ENCODE measurements at places on chromosomes 6 and 20.
A peak's percentile ranks its signal among the peaks of the same experiment; 100 is the strongest.

DNA sequence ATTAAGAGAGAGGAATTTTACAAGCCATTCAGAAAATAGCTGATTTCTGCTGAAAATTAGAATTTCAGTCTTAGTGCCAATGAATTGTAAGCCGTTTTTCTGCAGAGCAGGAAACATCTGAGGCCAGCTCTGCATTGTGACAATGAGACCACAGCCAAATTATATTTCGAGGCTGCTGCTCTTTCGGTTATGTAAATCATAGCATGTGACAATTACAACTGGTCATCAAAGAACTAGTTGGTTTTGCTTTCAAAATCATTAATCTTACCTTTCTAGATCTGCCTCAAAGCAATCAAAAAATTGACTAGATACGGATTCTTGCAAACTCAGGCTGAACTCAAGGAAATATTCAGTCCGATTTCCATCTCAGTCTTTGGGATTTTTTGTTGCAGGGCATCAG is 33.4 kb upstream of the INSM1 start:
- DNase-seq, result no peak

DNA sequence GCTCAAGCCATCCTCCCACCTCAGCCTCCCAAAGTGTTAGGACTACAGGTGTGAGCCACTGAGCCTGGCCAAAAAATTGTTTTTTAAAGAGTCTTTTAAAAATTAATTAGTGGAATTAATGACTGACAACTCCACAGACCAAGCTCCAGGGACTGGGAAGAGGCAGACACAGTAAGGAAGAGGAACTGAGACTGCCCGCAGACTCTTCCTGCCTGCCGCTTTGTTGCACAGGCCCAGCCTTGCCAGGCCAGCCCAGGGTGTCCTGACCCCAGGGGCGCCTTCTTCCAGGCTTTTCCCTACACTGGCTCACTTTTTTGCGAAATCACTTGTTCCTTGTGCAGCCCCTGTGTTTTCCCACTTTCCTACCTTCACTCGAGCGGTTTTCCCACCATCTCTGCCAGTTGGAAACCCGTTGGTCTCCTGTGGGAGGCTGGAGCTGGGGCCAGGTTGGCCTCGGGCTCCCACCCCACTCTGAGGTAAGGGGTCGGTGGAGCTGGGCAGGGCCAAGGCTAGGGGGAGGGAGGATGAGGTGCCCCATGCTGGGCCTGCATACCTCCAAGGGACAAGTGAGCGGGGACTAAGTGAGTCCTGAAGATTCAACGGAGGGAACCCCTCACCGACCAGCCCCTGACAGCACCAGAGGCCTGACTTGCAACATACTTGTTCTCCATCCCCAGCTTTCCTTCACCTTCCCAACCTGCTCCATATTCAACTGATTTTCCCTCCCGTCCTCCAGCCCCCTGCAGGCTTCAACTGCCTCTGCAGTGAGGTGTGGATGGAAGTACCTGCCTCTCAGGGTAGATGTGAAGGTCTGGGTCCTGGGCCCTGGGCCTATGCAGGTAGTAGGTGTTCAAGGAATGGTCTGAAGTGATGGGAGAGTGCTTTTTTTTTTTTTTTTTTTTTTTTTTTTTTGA is 23.5 kb upstream of the SMIM29 start:
- no peak for DNase-seq

GRCh38 chr6:159760602-159761057 is 1.2 kb upstream of the ACAT2 start:
- DNase-seq, result no peak

DNA sequence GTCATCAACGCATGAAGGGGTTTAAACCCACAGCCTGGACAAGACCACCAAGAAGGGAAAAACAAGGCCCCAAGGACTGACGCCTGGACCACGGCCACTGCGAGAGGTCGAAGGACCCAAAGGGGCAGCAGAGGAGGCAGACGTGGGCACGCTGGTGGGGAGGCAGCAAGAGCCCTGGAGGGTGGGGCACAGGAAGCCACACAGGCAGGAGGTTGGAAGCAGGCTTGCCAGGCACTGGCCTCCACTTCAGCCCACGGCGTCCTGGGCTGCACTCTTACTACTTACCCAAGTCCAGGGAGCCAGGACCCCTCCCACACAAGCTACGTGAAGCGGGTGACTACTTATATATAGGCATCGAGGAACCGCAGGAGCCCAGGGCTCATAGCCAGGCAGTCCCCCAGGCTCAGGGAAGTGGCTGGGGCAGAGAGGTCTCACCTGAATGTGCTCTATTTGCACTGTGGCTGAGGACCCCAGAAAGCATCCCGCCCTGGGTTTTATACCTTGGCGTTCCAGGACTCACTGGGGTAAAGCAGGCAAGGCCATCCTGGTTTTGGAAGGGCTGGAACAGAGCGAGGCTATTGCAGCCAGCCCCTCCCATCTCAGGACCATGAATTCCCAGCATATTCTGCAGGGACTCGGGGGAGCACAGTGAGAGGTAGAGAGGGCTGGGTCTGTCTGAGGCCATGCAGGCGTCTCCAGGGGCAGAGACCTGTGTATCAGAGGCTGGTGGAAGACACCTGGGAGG is 113.8 kb upstream of the AFDN start:
- DNase-seq, result no peak

GRCh38 chr6:35411066-35411465 is 41.1 kb upstream of the FANCE start:
- no peak for DNase-seq

GRCh38 chr20:14986026-14986655 is 648.7 kb upstream of the FLRT3 start:
- DNase-seq, result no peak

GRCh38 chr6:159953091-159953601 is 15.7 kb upstream of the IGF2R start:
- DNase-seq, result no peak

- no peak for DNase-seq
These were observed 36.4 kb downstream of the CEP250 start for GRCh38 chr20:35491823-35492222.

- peak; percentile 82 for DNase-seq
These were observed 57.3 kb downstream of the DLL1 start for GRCh38 chr6:170233286-170234205.

GRCh38 chr6:162055365-162055764 is 672.2 kb downstream of the PRKN start:
- DNase-seq, result no peak

DNA sequence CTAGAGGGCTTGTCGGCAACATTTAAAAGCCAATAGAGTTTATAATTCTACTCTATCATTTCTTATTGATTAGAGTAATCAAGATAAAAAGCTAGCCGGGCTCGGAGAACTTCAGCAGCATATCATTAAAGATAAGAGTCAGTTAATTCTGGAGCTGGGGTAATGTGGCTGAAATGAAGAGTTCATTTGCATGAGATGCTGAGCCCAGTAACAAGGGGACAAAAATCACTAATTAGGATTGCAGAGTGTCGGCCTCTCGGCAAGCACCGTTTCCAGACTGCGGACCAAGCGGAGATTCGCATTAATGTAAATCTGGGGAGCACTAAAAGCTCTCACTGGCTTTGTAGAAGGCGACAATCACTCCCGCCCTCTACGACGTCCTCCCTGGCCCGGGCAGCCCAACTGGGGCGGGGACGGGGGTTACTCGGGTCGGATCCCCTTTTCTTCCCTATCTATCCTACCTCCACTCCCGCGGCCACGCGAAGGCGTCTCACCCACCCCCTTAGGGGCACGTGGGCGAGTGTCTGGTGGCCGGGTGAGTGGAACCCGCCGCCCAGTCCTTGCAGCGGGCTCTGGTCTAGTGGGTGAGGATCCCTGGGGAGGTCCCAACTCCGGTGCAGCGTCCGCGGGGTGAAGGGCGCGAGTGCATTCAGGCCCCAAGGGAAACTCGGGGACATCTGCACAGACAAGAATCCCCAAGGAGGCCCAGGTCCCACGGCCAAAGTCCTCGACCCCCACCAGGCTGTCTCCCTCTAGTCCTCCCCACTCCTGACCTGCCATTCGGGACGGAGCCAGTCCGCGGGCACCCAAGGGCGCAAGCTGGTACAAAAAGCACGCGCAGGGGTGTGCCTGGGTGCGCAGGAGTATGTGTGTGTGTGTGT is 42.2 kb upstream of the OSTM1 start:
- DNase-seq, result no peak

GRCh38 chr6:149234051-149234962 is 83.2 kb upstream of the TAB2 start:
- peak; percentile 6 for DNase-seq

DNA sequence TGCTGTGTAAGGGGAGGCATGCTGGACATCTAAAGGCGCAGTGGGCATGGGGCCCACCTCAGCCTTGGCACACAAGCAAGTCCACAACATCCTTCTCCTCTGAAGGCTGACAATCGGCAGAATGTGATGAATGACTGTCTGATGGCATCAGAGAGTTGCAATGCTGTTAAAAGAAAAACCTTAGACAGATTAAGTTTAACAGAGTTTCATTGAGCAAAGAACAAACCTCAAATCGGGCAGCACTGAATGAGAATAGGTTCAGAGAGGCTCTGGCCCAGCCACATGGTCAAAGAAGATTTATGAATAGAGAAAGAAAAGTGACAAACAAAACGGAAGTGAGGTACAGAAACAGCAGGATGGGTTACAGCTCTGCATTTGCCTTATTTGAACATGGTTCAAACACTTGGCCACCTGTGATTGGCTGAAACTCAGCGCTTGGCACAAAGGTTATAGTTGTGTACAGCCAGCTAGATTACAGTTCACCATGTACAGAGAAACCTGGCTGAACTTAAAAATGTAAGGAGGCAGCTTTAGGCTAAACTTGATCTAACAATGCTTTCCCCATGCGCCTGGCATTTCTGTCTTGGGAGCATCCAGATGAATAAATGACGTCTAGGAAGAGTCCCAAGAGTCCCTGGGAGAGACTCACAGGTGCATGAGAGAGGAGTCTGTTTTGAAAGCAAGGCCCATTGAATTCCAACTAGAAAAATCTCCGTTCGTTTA is 98.3 kb upstream of the IYD start:
- DNase-seq, result no peak

Data from SHP77 treated with DMSO at 0.1 percent for 48 hours (cell line).